ENCODE measurements at places on chromosomes 5 and 9.

GRCh38 chr5:112917453-112917995, 4.5 kb downstream of the REEP5 start:
- DNase-seq = no peak

- no peak for DNase-seq
Observed at GRCh38 chr5:14678773-14679334, 14.3 kb downstream of the OTULIN start.

DNA sequence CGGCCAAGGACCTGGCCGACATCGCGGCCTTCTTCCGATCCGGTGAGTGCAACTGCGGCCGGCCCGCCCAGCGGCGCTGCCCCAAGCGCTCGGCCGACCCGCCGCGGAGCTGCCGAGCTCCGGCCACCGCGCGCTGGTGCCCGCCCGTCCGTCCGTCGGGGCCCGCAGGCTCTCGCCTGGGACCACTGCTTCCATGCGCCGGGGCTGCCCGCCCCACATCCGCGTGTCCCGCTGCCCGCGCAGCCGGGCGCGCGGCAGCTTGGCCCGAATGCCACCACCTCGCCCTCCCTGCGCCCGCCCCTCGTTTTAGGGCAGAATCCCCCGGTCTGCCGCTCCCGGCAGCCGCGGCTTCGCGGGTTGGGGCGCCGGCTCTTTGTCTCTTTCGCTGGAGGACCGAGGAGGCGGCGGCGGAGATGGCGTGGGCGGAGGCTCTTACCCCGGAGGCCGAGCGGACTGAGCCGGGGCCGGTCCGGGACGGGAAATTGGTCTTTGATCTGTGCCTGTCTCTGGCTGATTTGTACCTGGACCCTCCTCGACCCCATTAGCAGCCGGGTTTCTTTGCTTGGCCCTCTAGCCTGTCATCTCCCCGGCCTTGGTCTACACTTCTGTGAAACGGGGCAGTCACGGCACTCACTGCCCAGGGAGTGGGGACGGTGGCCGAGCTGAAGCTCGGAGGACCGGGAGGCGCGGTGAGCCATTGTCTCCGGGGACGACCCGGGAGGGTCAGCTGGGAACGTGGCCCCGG, 871 bp downstream of the TRIO start:
- peak; percentile 17 for DNase-seq

- DNase-seq = no peak
Observed at GRCh38 chr5:60673334-60673733, 26.6 kb downstream of the DEPDC1B start.

DNA sequence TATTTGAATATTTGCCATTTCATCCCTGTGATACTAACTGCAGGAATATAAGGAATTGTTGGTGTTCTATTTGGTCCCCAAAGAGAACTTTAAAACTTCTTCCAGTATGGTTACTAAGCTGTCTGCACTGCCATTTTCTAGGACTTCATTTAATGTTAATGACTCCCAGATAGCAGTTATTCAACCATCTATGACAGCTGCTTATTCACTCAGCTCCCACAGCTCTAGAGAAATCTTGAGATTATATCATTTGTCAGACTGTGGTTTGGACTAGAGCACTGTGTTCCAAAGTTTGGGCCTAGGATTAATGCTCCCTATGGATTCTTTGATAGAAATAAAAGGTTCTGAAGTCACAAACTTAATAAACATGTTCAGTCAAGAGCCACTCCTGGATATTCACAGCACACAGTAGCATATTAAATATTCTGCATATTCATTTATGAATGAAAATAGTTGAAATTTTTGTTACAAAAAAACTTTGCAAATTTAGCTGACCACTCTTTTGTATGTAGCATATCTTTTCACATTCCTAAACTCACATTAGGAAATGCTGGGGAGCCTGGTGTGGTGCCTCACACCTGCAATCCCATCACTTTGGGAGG, 173.7 kb downstream of the NFIB start:
- DNase-seq = no peak

DNA sequence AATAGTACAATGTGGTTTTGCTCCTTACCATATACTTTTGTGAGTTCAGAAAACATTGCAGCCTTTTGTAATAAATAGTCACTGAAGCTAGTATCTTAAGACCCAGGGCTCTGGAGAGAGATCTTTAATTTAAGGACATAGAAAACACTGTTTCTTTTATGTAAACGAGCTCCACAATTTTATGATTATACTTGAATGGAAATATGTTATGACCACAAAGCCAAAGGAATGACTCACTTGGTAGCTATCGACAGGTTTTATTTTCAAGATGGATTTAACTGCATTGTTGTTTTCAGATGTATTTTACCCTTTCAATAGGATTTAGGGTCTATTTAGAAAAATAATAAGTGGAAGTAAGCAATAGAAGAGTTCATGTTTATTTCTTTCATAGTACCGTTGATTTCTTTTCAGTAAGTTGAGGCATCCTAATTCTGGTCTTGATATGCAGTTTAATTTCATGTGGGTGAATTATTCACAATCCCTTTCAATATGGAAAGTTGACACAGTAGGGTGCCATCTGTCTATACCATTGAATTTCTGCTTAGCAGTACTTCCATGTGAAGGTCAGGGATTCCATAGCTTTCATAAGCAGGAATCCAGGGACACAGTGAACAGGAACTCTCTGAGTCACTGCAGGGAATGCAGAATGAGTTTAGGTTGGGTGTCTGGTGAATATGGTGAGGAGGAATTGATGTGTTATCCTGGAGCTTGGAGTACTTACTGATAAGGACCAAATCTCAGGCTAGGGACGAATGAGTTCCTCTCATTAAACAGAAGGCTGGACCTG, 157.6 kb downstream of the CD180 start:
- DNase-seq = no peak

All from stimulated activated CD4-positive, alpha-beta T cell treated with anti-CD3 and anti-CD28 coated beads, TNF-alpha, amount 100 ng/mL, for 48 hours (primary cell).